Stimulated activated CD8-positive, alpha-beta memory T cell treated with anti-CD3 and anti-CD28 coated beads, Interleukin-7, amount 100 ng/mL, for 24 hours (primary cell): ENCODE measurements at places on chromosomes 3 and 15.

DNA sequence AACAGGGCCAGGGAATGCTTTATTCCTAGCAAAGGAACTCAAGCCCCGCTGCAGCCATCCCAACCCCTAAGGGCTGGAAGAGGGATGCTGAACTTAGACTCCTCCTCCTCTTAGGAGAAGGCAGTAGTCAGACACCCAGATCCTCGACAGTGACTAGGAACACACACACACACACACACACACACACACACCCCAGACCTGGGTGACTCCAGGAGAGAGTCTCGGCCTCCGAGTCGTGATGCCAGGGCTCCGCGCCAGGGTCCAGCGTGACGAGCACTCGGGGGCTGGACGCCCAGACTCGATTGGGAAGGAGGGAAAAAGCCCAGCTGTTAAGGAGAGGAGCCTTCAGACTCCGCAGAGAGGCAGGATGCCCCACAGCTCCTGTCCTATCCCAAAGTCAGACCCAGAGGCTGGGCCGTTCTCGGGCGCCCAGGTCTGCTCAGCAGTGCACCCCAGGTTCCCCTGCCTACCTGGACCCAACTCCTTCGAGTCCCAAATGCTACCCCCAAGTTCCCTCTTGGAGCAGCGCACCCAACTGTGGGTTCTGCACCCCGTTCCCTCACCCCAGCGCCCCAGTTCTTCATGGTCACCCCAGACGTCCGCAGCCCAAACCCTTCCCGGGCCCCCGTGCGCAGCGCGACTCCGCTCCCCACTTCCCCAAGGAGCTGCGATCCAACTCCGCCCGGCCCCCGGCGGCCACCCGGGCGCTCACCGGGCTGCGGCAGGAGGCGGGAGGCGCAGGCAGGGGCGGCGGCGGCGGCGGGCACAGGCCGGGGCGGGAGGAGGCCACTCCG lies 421 bp downstream of the BMF start:
- DNase-seq = no peak

GRCh38 chr3:156359368-156359767 lies 195.5 kb downstream of the SSR3 start:
- no peak for DNase-seq

DNA sequence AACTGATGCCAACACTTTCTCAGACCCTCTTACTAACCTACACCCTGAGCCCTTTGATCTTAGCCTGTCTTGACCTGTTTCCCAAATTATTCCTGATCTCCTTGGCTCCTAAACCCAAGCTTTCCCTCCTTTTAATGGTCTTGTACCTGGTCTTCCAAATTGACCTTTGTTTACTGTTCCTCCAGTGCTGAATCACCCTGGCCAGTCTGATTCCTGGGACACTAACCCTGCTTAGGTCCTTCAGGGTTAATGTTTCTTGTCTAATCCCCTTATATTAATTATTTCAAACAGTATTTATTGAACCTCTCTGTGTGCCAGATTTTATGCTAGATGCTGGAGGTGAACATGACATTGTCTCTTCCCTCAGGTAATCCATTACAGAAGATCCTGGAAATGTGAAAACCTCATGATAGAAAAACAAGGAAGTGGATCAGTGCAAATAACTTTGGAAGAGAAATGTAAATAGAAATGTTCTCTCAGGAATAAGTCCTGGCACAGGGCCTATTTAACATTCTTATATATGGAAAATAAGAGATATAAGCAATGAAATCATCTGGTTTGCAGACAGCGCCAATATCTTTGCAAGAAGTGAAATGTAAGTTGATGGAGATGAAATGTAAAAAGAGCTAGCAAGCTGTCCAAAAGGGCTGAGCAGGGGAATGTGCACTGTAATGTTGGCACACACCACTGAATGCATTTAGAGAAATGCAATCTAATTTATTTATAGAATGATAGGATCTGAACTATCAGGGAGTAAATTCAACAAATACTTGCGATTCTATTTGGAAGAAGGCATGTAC lies 20.7 kb downstream of the HGD start:
- DNase-seq = no peak

GRCh38 chr3:100777271-100777670 lies 68.0 kb downstream of the TFG start:
- DNase-seq = no peak

GRCh38 chr15:56988219-56988618 lies 69.8 kb downstream of the TCF12 start:
- no peak for DNase-seq

DNA sequence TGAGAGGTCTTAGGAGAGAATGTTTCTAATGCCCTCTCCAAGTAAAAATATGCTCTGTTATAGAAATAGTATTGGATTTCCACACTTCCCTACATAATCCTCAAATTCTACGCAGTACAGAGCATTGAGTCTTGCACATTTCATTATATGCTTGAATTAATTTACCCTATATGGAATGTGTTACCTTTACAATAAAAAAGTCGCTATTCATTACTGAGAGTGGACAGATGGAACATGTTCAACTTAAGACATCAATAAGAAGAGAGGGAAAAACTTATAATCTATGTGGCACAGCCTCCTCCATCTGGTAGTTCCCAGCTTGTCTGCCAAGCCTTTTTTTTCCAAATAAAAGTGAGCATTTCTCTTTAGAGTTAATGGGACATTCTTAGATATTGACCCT lies 417.9 kb downstream of the MECOM start:
- DNase-seq = no peak

DNA sequence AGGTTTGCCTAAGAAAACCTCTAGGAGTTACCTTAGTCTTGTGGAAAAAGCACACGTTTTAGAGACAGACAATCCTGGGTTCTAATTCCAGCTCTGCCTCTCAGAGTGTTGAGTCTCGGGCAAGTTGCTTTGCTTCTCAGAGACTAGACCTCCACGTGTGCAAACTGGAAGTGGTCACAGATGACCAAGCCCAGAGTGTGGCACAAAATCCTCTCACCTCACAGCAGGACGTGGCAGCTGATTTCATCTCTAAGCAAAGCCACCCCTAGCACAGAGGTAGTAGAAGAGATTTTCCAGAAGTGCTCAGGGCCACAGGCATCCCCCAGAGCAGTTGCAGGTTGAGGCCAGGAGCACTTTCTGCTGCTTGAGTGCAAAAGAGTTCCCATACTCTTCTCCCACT lies 79.2 kb downstream of the CD47 start:
- DNase-seq = no peak

DNA sequence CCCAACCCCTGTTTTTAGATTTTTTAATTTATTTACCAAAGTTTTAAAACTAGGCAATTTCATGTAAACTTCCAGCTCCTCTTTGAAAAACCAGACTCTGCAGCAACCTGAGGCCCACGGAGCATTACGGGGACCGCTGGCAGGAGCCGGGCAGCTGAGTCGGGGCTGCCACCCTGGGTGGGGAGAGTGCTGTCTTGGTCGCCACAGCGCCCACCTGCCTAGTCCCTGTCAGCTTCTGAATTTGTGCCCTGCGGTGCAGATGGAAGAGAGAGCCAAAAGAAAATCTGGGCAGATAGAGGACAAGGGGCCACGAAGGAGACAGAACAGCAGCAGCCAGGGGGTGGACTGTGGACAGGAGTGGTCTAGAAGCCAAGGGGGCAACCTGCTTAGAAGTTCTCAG lies 34.6 kb downstream of the PXYLP1 start:
- no peak for DNase-seq

DNA sequence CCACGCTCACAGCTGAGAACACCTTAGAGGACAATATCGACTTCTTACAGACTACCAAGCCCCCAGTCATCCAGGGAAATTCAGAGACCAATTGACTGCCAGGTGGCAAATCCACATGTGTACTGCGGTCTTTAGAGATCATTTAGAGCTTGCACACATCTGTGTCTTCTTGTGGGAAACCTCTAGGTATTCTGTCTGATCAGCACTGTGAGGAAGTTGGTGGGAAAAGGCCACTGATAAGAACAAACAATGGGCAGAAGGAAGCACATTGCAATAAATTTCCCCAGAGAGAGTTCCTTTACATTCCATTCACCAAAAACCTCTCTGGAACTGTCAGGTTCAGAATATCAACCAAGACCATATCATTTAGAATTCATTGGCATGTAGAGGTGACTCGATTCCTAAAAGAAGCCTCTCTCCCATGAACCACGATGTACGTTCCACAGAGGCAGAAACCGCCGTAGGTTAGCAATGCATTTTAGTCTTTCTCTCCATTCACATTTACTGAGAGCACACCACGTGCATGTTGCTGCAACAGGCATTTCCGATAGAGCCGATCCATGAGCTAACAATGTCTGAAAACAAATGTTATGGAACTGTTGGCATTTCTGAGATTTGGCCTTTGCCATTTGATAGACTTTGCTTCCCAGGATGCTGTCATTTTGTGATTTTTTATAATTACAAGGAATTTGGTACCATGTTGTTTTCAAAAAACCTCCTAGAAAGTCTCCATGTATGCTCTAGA lies 287.3 kb upstream of the TPRG1 start:
- DNase-seq = no peak

DNA sequence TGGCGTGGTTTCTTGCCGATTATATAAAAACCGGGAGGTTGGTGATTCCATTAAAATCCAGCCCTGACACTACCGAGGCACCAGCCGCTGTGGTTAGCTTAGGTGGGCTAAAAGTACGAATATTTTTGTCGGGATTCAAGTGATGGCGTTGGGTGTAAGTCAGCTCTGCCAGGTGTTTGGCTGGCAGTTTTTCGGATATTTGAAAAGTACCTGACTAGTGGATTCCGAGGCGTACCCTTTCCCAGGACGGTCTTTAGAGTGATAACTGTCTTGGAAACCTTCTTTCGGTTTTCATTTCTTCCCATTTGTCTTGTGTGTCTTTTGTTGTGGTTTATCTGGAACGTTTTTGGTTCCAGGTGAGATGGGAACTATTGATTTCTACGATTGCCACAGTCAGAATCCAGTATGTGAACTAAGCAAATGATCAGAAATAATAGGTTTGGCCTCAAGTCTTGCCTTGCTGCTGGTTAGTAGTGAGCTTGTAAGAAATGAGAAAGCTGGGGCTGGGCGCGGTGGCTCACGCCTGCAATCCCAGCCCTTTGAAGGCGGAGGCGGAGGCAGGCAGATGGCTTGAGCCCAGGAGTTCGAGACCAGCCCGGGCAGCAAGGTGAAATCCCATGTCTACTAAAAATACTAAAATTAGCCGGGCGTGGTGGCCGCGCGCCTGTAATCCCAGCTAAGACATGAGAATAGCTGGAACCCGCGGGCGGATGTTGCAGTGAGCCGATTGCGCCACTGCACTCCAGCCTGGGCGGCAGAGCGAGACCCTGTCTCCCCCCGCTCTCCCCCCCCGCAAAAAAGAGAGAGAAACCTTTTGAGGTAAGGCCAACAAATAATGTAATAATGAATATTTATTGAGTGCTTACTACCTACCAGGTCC lies 1.4 kb downstream of the FYTTD1 start:
- no peak for DNase-seq

GRCh38 chr15:77607894-77608261 lies 24.8 kb downstream of the LINGO1 start:
- no peak for DNase-seq

DNA sequence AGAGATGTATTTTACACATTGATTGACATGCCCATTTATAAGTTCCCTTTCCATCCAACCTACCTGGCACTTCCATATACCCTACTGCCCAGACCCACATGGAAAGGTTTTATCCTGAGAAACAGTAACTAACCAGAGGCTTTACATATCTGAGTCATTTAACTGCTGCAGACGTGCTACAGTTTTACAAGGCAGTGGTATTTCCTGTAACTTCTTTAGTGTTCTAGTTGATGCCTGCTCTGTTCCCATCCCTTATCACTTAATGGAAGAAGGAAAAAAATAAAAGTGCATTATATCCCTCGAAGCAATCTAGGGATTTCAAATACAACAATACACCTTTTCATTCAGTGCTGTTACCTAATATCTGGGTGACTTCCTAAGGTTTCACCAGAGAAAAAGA lies 107.1 kb downstream of the TMCO5A start:
- no peak for DNase-seq

GRCh38 chr15:89068325-89068784 lies 19.9 kb upstream of the ABHD2 start:
- DNase-seq = no peak

- no peak for DNase-seq
Measured at GRCh38 chr3:195438371-195438770, 4.4 kb downstream of the ACAP2 start.

DNA sequence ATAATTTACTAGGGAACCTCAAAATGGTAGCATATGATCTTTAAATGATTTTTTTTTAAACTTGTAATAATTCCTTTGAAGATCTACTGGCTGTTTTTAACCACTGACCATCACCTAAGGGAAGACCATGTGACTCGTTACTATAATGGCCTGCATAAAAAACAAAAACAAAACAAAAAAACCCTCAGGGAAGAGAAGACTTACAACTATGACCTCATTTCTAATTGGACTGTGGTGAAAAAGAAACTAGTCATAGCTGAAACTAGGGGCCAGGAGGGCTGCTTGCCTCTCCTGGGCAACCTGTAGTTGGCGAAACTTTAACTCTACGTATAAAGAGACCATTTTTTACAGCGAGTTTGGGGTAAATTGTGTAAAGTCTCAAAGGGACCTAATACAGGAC lies 23.0 kb downstream of the PAQR9 start:
- DNase-seq = no peak

- no peak for DNase-seq
Measured at GRCh38 chr3:62415312-62415801, 42.0 kb upstream of the FEZF2 start.

GRCh38 chr15:55277116-55277564 lies 12.5 kb downstream of the RAB27A start:
- no peak for DNase-seq

GRCh38 chr3:112117841-112118571 lies 15.0 kb downstream of the GCSAM start:
- no peak for DNase-seq

DNA sequence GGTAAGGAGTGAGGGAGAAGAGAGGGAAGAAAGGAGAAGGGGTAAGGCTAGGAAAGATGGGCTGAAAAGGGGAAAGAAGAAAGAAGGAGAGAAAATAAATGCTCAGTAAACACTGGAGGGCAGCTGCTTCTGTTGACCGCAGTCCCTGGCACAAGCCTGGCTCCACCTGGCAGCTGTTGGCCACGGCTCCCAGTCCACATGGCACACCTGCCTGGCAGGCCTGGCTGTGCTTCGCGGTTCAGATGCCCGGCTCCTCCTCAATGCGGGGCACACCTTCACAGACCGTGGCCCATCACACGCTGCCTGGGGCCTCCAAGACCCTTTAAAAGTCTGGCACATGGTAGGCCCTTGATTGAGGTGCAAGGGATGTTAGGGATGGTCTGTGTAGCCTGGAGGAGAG lies 516.8 kb upstream of the PROK2 start:
- no peak for DNase-seq
